ENCODE measurements at places on chromosomes 2 and 18. TPM values are rescaled to one million over a fixed set of nuclear protein-coding genes. Genes with fewer than 3 reads are reported as not detected.

Gene SIX3
- not detected for total RNA-seq

Gene FAM237A
- total RNA-seq, result not detected

Gene C2orf15
- 1.9 TPM for total RNA-seq

Gene UGT1A10
- total RNA-seq, result 6.9 TPM

Gene FTCDNL1
- 1.6 TPM for total RNA-seq

Gene CDH19
- total RNA-seq, result 0.24 TPM

Gene ALPG
- total RNA-seq, result not detected

Gene KLHL29
- 3.6 TPM for total RNA-seq

Gene ALPP
- total RNA-seq, result not detected

Gene CENPA
- total RNA-seq, result 10.2 TPM

Gene ABCB11
- total RNA-seq, result not detected

Gene MOGAT1
- total RNA-seq, result not detected
